ENCODE measurements at places on chromosomes 4 and X.

DNA sequence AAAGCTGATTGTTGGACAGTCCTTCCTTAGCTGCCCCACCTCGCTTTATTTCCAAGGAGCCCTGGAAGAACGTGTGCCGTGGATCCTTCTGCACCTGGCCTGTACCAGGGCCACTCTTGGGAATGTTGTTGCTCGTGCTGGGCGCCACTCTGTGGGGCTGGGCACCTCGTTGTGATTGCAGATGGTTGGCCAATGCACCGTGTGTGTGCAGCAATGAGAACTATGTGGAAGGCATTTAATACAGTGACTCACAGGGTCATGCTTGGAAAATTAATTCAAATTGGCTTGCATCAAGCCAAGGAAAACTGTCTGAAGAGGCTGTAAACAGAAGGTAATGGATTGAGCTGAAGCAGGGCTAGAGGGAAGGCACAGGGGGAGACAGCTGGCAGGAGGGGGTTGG, 37.0 kb upstream of the CD99L2 start:
- DNase-seq: no peak

DNA sequence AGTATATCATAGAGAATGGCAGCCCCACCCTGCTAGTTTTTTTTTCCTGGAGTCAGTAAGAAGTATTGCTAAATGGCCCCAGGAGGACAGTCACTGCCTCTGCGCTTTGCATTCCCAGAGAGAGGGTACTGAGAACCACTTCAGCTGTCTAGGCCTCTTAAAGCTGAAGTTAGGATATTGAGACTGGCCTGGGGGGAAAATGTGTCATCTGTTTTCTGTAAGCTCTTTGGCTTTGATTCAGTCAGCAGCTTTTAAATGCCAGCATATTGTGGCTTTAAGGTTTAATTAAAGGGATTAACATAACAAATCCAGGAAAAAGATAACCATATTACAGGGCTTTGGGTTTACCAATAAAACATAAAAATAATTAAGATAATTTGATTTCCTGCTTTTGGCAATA, 852.0 kb downstream of the PCDH18 start:
- DNase-seq: no peak

GRCh38 chr4:87738483-87738882, 60.9 kb upstream of the IBSP start:
- DNase-seq: no peak

DNA sequence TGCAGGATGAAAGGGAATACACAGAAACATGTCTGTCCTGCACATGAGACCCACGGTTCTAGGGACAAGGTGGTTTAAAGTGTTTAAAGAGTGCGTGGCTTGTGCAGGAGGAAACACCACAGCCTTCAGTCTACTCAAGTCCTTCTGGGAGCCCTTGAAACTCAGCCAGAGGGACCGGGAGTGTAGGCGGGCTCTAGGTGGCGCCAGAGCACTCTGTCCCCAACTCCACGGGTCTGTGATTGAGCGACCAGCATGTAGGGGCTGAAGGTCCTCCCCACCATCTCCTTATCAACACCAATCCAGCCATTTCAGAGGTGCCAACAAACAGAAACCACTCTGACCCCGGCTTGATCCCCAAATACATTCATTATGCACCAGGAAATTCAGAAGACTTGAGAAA, 82.0 kb upstream of the CLDN34 start:
- peak; percentile 29 for DNase-seq

GRCh38 chr4:164956766-164957643, 20.5 kb downstream of the TRIM61 start:
- no peak for DNase-seq

GRCh38 chr4:158805635-158806471, 37.0 kb downstream of the FNIP2 start:
- DNase-seq: no peak

DNA sequence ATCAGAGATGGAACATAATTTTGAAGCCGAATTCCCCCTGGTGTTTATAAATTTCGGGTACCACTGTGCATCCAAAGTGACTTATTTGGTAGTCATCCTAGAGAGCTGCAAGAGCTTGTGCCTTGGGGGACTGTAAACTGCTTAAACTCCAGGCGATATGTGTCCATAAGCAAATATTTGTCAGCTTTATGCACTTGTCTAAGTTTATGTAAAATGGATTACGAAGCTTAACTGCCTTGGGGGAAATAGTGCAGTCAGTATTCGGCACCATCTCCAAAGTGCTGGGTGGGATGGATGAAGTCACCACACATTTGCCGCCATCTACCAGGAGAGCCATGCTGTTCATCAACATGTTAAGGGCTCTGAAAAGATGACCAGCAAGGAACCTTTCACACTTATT, 65.9 kb downstream of the CC2D2A start:
- no peak for DNase-seq

GRCh38 chr4:181265370-181265769, 977.8 kb upstream of the TENM3 start:
- no peak for DNase-seq

DNA sequence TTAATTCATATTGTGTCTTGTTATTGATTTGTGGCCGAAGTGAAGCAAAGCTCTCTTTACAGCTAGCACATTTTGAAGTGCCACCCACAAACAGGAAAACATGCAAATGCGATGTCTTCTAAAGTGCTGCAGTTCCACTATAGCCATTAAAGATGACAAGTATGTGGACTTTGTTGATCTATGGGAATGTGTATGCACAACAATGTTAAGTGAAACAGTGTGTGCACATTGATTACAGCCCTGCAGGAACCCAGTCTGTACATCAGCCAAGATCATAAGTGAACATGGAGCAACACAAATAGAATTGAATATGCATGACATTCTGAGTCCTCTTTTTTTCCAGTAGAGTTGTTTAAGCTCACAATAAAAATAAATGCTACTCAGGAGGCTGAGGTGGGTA, 43.0 kb downstream of the TFDP3 start:
- DNase-seq: no peak

- no peak for DNase-seq
Observed at GRCh38 chrX:108993909-108994308, 257.5 kb upstream of the IRS4 start.

DNA sequence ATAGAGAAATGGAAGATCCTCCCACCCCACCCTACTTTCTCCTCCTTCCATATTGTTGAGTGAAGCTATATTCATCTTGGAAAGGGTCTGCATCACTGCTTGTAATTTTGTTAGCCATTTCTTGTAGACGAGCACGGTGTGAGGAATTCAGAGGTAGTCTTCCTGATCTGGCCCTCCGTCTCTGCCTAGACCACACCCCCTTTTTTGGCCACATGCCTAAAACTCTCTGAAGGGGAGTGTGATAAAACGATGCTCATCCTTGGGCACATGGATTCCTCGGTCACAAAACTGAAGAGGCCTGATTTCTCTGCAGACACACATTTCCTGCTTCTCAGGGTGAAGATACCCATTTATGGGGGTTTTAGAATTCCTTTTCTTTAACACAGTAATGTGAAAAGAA, 182.8 kb downstream of the LARP7 start:
- DNase-seq: no peak

Data from hematopoietic multipotent progenitor cell treated with erythropoietin and hydrocortisone succinate and interleukin-3 and kit ligand, for 17 days (in vitro differentiated cells).